ENCODE measurements at places on chromosomes 2 and 18.

- peak; percentile 74 for DNase-seq
Measured at GRCh38 chr2:219497495-219498279, 1.0 kb upstream of the GMPPA start.

DNA sequence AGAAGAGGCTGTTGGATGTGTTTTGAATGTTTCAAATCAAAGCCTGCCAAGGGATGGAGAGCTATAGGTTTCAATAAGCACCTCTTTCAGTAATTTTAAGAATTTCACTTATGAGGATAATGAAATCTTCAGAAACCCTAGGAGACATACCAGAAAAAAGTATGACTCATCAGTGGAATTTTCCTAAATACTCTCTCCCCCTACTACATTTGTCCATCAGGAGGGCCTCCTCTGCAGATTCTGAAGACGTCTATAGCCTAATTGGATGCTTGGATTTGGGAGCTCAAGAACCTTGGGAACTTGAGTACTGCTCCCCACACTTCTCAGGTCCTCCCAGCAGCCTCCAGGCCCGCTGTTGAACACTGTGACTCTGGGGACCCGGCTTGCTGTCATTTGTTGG lies 374.3 kb downstream of the SLC4A3 start:
- no peak for DNase-seq

DNA sequence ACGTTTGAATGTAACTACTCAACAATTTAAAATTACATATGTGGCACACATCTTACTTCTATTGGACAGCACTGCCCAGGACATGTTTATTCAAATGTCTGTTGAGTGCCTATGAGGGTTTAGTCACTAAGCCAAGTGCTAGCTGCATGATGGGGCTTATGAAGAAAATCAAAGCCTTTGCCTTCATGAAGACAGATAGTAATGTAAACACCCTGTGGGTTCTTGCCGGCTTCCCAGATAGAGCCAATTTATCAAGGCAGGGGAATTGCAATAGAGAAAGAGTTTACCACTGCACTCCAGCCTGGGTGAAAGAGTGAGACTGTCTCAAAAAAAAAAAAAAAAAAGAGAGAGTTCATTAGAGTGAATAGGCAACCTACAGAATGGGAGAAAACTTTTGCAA lies 43.7 kb upstream of the NEB start:
- no peak for DNase-seq

DNA sequence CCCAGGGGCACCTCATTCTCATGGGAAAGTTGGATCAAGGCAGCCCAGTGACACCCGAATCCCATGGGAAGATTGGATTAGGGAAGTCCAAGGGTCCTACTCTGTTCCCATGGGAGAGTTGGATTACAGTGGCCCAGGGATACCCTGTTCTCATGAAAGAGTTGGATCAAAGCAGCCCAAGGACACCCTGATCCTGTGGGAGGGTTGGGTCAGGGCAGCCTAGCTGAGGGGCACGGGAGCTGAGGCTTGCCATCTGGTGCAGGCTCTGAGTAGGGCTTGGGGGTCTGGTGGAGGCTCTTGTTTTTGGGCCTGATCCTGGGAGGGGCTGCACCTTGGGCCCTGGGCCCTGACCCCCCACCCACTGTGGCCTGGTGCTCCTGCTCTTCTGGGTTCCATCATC lies 87.1 kb downstream of the ACKR3 start:
- DNase-seq: no peak

- DNase-seq: peak; percentile 52
Measured at GRCh38 chr2:237315170-237315828, 98.7 kb downstream of the COL6A3 start.

Measured in T47D (cell line).